ENCODE measurements at places on chromosomes 3 and 15. TPM values are rescaled to one million over a fixed set of nuclear protein-coding genes. Genes with fewer than 3 reads are reported as not detected.

Gene NUTM1
- total RNA-seq: not detected

GRCh38 chr3:16484216-16484615, 29.3 kb downstream of the RFTN1 start:
- DNase-seq: no peak

GRCh38 chr3:194249323-194250097, 101.6 kb downstream of the CPN2 start:
- DNase-seq: no peak

DNA sequence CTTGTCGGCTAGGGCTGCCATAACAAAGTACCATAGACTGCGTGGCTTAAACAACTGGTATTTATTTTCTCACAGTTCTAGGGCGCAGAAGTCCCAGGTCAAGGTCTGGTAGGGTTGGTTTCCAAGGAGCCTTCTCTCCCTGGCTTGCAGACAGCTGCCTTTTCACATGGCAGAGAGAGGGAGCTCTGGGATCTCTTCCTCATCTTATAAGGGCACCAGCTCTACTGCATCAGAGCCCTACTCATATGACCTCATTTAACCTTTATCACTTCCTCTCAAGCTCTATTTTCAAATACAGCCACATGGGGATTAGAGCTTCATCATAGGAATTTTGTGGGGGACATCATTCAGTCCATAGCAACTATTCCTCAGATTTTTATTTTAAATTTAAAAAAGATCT, 17.6 kb upstream of the PAQR9 start:
- DNase-seq: no peak

- DNase-seq: no peak
These were observed 61.2 kb downstream of the FBLN2 start for GRCh38 chr3:13610006-13610570.

- DNase-seq: peak; percentile 74
These were observed 61.5 kb downstream of the CGGBP1 start for GRCh38 chr3:87997298-87997697.

- DNase-seq: peak; percentile 67
These were observed 18.8 kb upstream of the SATB1 start for GRCh38 chr3:18443665-18444594.

DNA sequence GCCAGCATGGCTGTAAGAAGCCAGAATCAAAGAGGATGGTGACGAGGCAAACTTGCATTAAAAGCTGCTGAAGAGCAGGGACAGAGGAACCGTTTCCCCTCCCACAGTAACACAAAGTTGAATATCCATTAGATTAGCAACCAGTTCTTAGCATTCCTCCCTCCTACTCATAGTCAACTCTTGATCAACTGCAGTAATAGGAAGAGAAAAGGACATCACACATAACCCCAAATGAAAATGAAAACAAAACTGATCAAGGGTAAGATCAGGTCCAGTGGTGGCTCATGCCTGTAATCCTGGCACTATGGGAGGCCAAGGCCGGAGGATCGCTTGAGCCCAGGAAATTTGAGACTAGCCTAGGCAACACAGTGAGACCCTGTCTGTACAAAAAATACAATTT, 165.2 kb downstream of the GREM1 start:
- DNase-seq: no peak

Data from activated naive CD4-positive, alpha-beta T cell treated with anti-CD3 and anti-CD28 coated beads, Interleukin-2, amount 50 U/mL, for 72 hours (primary cell).